ENCODE measurements at places on chromosomes 5 and 9.

GRCh38 chr5:73893813-73894212 lies 267.8 kb downstream of the ARHGEF28 start:
- DNase-seq = no peak

DNA sequence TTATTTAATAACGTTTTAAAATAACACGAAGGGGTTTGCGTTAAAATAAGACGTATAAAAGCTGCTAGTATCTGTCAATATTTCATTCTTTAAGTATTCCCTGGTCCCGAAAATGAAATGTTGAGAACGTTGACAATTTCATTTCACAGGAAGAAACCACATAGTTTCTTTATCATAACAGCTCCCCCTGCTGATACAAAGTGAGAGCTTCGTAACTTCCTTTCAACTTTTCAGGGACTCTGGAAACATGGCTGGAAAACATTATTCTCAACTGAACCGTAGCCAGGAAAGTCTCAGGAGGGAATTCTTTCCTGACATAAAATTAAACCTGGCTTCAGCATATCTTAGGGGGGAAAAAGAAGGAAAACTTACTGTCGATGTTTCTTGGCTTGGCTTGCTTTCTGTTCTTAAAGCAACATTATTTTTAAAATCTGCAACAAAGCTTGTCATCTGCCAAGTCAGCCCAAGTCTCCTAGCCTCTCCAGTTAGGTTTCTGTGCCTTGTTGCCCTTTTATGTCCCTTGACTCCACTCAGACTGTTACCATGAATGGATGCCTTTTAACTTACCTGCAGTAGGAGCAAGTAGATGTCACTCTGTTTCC lies 122.9 kb upstream of the DAB2 start:
- DNase-seq = peak; percentile 45

DNA sequence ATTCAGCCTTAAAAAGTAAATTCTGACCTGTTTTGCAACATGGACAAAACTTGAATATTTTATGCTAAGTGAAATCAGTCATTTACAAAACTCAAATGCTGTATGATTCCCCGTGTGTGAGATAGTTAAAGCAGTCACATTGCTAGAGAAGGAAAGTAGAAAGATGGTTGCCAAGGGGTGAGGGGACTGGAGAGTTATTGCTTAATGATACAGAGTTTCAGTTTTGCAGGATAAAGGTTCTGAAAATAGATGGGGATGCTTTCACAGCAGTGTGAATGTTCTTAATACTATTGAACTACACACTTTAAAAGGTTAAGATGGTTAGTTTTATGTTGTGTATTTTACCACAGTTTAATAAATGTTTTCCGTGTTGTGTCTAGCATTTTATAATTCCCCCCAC lies 51.2 kb downstream of the SGCD start:
- no peak for DNase-seq

DNA sequence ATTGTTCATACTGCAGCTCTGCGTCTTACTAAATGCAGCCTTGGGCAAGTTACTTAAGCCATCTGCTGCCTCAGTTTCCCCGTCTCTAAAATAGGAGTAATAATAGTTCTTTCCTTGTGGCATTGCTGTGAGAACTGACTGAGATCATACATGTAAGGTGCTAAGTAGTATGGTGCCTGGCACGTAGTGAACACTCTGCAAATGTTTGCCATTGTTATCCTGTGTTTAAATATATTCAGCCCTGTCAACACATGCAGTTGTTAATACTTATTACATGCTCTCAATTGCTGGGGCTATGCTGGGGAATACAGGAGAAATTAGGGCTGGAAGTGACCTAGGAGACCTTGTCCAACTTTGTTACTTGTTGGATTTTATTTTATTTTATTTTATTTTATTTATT lies 105.2 kb upstream of the RAI14 start:
- no peak for DNase-seq

GRCh38 chr9:21674894-21675293 lies 127.5 kb upstream of the MTAP start:
- DNase-seq = no peak

GRCh38 chr5:3905031-3905430 lies 309.4 kb downstream of the IRX1 start:
- DNase-seq = no peak

GRCh38 chr5:32865475-32865874 lies 154.4 kb downstream of the NPR3 start:
- no peak for DNase-seq

DNA sequence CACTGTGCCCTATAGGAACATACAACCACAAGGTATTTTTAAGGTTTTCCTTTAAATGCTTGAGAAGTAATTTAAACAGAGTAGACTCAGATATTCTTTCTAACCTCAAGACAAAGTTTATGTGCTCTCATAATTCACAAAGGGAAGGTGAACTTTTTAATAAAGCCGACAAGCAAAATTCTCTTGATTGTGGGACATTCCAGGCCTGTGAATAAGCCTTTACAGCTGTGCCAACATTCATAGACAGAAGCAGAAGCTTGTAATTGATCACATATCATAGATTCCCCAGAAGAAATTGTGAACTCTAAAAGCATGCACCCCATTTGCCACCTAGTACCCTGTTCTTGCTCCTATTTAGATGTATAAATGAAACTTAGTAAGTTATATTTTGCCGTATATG lies 1107.8 kb upstream of the SEMA6A start:
- DNase-seq = no peak

- no peak for DNase-seq
Observed at GRCh38 chr9:134811079-134811672, 69.4 kb upstream of the FCN2 start.

DNA sequence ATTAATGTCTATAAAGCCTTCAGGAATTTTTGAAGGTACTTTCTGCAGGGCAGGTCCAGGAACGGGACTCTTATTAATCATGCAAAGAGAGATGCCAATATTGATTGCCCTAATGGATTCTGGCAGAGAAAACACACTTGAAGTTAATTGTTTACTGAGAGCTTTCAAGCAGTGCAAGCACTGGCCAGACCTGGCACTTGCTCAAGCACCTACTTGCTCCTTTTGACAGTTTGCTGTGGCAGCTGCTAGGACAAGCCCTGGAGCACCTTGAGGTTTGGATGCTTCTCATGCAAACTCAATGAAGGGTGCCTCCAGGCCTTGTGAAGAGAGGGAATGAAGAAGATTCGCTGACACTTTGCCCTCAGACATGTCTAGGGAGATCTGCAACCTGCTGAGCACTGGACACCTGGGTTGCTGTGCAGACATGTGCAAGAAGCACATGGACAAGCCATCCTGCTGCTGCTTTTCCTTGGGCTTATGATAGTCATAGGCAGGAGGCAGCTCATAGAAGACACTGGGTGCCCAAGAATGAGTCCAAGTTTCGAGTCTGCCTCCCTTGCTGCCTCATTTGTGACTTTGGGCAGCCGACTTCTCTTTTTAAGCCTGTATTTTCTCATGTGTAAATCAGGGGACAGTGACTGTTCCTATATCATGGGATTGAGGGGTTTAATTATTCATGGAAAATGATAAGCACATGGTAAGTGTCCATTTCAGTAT lies 88.8 kb upstream of the EQTN start:
- DNase-seq = no peak

DNA sequence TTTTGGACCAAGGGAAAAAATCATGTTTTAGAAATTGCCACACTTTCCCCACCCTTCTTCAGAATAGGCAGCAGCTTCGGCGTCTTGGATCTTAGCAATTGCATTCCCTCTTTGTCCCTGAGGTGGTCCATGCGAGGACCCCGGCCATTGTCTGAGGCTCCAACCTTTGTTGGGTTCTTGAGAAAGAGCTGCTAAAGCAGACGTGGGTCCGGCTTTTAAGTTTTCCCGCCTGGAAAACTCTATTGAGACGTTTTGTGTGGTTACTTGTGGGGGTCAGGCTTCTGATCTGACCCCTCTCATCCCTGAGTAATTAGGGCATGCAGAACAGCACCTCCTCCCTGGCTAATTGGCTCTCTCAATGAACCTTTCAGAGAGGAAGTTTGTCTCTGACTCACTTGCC lies 509.6 kb upstream of the TNC start:
- DNase-seq = no peak

GRCh38 chr5:163309914-163310313 lies 127.5 kb upstream of the CCNG1 start:
- DNase-seq = no peak

GRCh38 chr9:12461763-12462460 lies 231.3 kb upstream of the TYRP1 start:
- DNase-seq = no peak

DNA sequence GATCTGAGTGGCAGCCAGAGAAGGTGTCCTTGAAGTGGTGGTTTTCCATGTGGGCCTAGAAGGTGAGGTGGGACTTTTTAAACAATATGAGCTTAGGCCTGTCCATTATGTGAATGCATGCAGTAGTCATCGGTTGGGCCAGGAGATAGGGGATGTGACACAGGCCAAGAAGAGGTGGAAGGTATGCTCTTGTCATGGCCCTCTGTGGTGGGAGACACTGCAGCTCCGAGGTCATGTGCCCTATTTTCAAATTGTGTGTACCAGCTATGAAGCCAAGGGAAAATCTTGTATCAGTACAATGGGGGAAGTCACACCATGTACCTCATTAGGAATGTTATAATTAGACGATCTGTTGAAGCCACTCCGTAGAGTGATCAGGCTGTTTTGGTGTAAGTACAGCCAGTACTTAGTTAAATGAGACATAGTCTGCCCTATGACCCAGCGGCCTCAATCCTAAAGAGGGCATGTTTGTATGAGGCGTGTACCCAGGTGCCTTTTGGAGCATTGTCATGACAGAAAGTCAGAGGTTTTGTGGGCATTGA lies 280.1 kb downstream of the MAST4 start:
- DNase-seq = no peak
